ENCODE measurements at places on chromosomes 2 and 18.

GRCh38 chr2:20401489-20401835 is 45.4 kb upstream of the RHOB start:
- no peak for DNase-seq

DNA sequence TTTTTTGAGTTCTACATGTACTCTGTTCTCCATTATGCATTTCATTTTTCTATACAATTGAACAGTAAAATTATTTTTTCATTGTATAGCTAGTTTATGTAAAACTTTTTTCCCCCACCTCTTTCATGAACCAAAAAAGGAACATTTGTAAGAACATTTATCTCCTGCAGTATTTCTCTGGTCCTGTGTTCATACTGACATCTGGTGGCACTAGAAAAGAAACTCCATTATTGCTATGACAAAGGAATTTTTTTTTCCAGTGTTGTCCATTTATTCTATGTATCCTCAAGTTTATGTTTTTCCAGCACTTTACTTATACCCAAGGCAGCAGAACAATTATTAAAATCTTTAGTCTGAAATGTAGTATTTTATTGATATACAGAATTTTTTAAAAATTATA is 27.4 kb upstream of the CHAC2 start:
- DNase-seq = peak; percentile 43

- no peak for DNase-seq
These were observed 60.4 kb downstream of the FIGN start for GRCh38 chr2:163675388-163675787.

- DNase-seq = peak; percentile 11
These were observed 479.3 kb downstream of the CPS1 start for GRCh38 chr2:211035548-211036185.

GRCh38 chr2:234290671-234291070 is 206.2 kb downstream of the ARL4C start:
- DNase-seq = no peak

GRCh38 chr2:38265461-38265860 is 111.6 kb downstream of the ATL2 start:
- no peak for DNase-seq

- DNase-seq = peak; percentile 62
These were observed 139.7 kb downstream of the HRH4 start for GRCh38 chr18:24600076-24600654.

DNA sequence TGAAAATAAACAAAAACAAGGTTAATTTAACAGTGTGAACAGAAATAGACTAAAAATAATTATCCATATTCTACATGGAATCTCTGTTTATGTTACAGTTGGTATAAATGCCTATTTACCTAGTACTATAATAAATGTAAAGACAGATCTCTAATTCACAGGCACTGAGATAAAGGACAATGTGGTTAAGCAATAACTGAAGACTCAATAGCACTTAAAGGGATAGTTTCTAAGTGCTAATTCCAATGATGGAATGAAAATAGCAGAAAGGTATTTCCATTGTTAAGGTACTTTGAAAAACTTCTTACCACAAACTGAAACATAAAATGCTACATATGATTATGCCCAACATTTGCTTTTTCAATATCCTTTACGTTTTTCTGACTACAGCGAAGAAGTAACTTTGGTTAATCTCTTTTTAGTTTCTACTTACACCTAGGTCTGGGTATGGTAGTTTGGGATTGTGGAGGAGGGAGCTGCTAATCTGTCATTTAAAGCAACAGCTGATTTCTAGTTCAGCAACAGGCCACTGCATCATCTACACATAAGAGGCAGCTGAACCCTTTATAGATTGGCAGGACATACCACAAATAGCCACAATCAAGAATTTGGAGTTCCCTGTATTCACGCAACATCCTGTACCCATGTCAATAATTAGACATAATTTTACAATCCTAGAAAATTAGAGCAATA is 27.2 kb downstream of the MAP4K3 start:
- no peak for DNase-seq

- no peak for DNase-seq
These were observed 138.8 kb downstream of the TRIB2 start for GRCh38 chr2:12855508-12855907.

DNA sequence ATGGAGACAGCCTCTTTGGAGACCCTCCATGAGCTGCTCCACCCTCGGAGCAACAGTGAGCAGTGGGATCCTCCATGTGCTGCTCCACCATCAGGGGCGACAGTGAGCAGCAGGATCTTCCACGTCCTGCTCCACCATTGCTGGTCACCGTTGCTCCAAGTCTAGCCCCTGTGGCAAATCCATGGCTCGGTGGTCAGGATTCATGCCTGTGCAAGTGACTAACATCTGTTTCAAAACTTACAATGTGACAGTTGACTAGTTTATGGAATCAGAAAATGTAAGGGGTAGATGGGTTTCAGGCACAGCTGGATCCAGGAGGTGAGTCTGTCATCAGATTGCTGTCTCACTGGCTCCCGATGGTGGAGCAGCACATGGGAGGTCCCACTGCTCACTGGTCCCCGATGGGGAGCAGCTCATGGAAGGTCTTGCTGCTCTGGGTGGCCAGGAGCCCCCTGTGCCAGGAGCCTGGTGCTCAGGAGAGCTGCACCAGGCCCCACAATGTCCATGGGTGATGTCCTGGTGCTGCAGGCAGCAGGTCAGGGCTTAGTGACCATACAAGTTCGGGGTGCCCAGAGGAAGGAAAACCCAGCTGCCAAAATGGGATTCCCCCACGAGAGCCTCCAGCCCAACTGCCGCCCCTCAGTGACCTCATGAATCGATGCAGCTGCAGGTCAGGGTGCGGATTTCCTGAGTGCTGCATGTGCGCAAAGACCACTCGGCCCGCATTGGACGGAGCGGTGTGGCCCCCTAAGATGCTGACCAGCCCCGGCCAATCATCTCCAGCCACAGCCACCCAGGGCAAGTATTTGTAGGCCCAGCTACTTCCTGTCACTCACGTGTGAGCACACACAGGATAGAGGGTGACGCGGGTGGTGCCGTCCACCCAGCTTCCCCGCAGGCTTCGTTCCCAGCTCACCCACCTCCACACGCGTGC is 116.5 kb upstream of the OTOS start:
- DNase-seq = peak; percentile 3

DNA sequence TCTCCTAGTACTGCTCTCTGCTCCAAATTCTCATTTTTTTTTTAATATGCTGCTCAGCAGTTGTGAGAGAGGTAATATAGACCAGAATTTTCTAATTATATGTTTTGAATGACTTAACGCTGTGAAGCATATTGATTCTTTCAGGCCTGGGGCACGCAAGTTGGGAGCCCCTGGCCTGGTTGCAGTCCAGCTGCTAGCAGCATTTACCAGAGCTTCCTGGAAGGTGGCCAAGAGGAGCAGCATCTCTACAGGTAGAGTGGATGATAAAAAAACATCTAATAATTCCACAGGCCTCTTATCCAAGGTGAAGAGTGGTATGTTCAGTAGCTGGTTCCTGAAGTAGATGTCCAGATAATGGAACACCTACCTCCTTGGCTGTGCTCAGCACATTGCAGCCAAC is 7.3 kb upstream of the UGP2 start:
- DNase-seq = no peak

- no peak for DNase-seq
These were observed 6.5 kb downstream of the KCNG2 start for GRCh38 chr18:79804130-79804787.

DNA sequence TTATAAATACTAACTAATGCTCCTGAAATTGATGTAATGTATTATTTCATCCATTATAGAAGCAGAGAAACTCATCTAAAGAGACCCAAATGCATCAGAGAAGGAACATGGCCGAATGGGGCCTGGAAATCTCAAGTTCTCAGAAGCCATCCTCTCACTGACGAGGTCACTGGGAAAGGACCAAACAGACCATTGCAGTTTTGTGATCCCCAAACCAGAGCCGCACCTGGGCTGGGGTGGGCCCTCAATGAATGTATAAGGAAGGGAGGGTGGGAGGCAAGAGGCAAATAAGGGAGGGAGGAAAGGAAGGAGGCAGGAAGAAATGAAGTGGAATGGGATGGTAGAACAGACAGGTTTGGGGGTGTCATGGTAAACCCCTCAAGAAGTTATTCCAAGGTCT is 245.3 kb upstream of the ID2 start:
- no peak for DNase-seq

GRCh38 chr2:60045456-60045855 is 508.0 kb downstream of the BCL11A start:
- no peak for DNase-seq

DNA sequence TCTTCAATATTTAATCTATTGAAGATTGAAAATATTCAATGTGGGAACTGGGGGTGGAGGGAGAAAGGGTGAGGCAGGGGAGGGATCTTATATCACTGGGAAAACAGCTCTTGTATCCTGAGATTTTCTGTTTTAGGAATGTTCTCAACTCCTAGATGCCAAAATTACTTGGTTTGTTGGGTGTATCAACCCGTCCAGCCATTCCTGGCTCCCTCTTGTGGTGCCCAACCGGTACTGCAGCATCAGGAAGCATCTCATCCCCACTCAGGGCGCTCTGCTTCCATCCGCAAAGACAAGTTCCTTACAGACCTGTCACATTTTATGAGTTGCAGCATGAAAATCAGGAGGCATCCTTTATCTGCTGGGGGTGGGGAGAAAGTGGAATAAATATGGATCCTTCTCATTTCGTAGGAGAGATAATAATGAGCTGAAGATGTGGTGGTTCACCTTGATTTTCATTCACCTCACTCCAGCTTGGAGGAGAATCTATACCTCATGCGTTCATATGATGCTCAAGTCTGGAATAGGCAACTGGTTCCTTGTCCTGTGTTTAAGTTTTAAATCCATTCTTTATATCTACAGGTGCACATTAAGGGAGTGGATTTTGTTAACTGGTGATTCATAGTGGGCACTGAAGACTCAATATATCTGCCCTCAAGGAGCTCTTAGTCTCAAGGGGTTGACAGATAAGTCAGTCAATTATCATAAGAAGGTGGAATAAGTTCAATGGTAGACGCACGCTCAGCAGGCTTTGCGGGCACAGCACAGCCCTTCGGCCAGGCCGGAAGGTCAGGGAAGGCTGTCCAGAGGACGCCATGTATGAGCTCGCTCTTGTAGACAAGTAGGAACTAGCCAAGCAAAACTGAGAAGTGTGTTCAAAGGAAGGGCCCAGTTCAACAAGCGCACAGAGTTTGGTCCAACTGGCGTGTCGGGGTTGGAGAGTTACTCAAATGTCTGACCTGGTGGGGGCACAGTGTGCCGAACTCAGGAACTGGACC is 127.3 kb downstream of the RNF144A start:
- DNase-seq = peak; percentile 88

GRCh38 chr2:1606421-1607235 is 137.7 kb downstream of the PXDN start:
- no peak for DNase-seq

GRCh38 chr2:143259368-143259958 is 130.2 kb downstream of the ARHGAP15 start:
- peak; percentile 60 for DNase-seq

DNA sequence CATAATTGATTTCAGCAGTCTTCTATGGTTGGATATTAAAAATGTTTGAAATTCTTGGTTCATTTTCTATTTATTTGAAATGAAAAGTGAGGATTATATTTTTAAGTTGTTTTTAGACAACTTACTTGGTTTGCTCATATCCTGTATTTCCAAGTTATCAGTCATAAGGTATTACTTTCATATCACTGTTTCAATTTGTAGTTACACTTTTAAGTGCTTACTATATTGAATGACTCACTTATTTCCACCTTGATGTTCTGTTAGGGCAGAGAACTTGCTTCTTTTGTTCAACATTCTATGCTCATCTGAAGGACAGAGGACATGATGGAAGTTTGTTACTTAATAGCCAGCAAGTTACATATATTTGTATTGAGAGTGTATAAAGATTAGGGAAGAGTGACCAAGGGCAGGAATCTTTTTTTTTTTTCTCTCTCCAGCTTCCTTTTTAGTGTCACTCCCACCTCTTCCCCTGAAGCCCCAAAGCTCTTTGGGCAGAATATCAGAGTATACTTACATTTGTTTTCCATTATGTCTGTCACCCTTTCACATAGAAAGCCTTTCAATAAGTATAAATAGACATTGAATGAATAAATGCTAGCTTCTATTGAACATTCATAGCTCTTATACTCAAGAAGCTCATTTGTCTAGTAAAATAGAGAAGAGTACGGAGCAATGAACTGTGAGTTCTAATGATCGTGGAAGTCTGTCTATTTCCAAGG is 28.1 kb downstream of the PIK3C3 start:
- no peak for DNase-seq

DNA sequence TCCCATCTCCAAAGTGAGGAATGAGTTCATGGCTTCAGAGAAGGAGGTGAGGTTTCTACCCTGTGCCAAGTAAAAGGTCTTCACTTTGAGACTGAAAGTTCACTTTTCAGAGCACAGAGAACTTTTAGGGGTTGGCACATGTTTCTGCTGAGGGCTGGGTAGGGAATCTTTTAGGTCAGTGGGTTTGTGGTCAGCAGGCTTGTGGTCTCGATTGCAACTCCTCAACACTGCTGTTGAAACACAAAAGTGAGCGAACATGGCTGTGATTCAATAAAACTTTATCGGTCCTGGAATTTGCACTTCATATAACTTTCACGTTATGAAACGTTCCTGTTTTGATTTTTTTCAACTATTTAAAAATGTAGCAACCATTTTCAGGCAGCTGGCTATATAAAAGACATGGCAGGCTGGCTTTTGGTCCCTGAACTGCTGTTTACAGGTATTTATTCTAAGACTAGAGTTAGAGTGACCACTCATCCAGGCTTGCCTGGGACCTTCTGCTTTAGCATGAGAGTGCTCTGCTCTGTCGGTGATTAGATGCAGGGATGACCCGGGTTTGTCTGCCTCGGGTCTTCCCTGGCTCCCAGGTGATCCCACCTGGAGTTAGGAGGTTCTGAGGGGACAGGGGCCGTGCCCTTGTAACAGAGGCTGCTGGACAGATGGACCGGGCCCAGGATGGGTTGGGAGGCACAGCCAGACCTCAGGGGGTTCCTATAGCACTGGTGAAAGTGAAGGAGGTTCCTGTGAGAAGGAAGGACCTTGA is 62.7 kb upstream of the TAF1B start:
- DNase-seq = no peak

GRCh38 chr2:8403876-8404275 is 278.0 kb upstream of the ID2 start:
- no peak for DNase-seq

- DNase-seq = no peak
These were observed 26.3 kb downstream of the FN1 start for GRCh38 chr2:215409331-215410127.

DNA sequence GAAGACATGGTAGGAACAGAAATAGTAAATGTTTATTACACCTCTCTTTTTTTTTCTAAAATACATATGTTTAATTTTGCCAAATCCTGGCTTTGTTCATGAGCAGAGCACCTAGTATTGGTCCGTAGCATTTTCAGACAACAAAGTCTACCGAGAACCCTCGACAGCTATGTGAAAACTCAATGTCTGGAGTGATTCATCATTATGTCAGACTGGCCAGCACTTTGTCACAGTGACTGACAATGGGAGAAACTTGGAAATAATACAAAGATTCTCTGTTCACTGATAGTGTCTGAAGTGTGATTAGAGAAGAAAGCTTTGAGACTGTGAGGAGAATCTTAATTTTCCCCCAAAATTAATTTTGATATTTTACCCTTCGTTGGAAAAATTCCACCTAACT is 143.0 kb downstream of the HNMT start:
- no peak for DNase-seq

- DNase-seq = no peak
These were observed 70.1 kb downstream of the XDH start for GRCh38 chr2:31344447-31344846.

- no peak for DNase-seq
These were observed 521.0 kb upstream of the NRP2 start for GRCh38 chr2:205161156-205161839.

Measured in GM03348 (cell line).